ENCODE measurements at places on chromosomes 1 and 21. TPM values are rescaled to one million over a fixed set of nuclear protein-coding genes. Genes with fewer than 3 reads are reported as not detected.

- no peak for DNase-seq
Measured at GRCh38 chr21:29475329-29475728, 176.6 kb downstream of the BACH1 start.

HHIPL2 gene
- polyA plus RNA-seq: 16.6 TPM

DNA sequence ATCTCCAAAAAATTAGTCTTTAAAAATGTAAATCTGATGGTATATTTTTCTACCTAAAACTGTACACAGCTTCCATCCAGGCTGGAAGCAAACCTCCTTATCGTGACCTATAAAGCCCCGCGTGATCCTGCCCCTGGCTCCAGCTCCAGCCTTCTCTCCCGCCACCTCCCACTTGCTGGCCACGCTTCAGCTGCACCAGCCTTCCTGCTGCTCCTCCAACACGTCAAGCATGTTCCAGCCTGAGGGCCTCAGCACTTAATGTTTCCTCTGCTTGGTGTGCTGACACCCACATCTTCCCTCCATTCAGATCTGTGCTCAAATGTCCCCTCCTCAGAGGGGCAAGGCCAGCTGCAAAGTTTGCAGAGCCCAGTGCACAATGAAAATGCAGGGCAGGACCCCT lies 123.5 kb upstream of the MAGI3 start:
- no peak for DNase-seq

PSMG1 gene
- 96.0 TPM for polyA plus RNA-seq

- no peak for DNase-seq
Measured at GRCh38 chr1:215971793-215972441, 404.8 kb downstream of the KCTD3 start.

DNA sequence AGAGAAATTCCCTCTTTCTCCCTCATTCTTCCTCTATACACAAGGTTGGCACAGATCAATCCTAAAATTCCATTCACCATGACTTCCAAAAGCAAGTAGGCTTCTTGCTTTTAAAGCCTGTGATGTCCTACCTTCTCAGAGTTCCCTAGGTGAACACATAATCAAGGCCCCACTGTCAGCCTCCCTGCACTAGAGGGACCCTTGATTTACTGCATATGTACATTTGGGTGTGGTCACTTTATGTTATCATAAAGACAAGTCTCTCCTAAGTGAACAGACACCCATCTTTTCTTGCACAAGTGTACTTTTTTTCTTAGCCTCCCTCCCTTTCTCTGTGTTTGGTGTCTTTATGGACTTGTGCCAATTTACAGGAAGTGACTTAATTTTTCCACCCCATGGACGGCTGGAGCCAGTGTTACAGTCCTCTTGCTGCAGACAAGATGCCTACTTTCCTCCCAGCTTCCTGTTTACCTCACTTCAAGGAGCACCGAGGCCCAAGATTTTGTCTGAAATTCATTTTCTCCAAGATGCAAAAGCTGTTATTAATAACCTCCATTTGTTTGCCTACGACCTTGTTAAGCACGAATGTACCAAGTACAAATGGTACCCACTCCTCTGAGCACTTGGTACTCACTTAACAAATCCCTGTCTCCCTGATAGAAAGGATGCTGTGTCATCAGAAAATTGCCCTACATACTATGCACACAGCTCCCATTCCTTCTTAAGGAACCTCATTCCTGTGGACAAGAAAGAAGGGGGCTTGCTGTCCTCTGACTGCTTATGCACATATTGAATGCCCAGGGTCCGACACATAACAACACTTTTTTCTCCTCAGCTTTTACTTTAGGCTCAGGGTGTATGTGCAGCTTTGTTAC lies 82.8 kb upstream of the SLC44A3 start:
- DNase-seq: no peak

GRCh38 chr1:2415337-2415736 lies 3.0 kb upstream of the PEX10 start:
- DNase-seq: no peak

AMY1C gene
- polyA plus RNA-seq: not detected

GRCh38 chr1:1470626-1471388 lies 758 bp upstream of the ATAD3B start:
- DNase-seq: no peak

GRCh38 chr1:15816674-15817073 lies 9.2 kb upstream of the UQCRHL start:
- DNase-seq: no peak

DNA sequence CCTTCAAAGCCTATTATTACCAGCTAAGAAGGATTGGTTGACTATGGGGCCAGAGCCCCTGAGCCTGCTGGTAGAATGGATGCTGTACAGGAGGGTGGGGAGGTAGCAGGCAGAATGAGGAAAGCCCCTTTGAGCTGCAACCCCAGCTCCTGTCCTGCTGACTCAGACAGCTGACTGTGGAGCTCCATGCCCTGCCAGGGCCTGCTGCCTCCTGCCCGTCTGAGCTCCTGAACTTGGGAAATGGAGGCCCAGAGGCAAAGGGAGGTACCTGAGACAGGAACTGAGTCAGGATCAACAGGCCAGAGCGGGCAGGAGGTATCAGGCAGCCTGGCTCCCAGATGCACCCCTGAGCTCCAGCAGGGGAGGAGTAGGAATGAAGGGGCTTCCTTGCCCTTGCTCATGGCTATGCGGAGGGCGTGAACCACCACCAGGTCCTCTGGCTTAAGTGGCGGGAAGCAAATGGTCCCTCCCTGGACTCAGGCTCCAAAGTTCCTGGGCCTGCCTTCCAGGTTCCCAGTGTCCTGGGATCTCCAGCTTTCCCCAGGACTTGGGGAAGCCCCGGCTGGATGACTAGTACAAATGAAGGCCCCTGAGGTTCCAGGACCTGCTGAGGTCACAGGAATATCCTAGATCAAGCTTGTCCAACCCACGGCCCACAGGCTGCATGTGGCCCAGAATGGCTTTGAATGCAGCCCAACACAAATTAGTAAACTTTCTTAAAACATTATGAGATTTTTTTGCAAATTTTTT lies 3.9 kb upstream of the SFN start:
- no peak for DNase-seq

DNAI4 gene
- 1.3 TPM for polyA plus RNA-seq

DNA sequence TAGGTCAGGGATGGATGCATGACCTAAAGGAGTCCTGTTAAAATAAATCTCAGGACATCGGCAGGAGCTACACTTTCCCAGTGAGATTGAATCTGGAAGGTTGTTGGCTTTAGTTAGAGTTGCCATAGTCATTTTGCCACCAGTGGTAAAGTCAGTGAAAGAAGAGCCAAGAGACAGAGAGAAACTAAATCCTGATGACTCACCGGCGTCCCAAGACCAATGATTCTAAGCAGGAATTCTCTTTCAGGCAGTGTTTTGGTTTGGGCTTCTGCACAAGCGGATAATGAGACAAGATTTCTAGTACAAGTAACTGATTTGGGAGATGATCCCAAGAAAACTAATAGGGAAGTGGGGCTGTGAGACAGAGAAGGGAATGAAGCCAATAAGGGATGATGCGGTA lies 88.8 kb upstream of the ETS2 start:
- no peak for DNase-seq

- DNase-seq: no peak
Measured at GRCh38 chr21:22062472-22063139, 1064.4 kb downstream of the NCAM2 start.

KANK4 gene
- polyA plus RNA-seq: 0.81 TPM

TMCC2 gene
- polyA plus RNA-seq: 3.2 TPM

KPRP gene
- polyA plus RNA-seq: not detected
